ENCODE measurements at places on chromosomes 16 and 17. TPM values are rescaled to one million over a fixed set of nuclear protein-coding genes. Genes with fewer than 3 reads are reported as not detected.

The SLC16A3 gene
- total RNA-seq: 27.8 TPM

The APOBR gene
- total RNA-seq: 0.14 TPM

The C16orf92 gene
- not detected for total RNA-seq

The TNFRSF13B gene
- not detected for total RNA-seq

The MGAT5B gene
- total RNA-seq: 3.0 TPM

The PPM1E gene
- 1.1 TPM for total RNA-seq

The ITGAX gene
- total RNA-seq: not detected

The ADAP2 gene
- 2.6 TPM for total RNA-seq

The SSTR5 gene
- 1.8 TPM for total RNA-seq

The GRN gene
- 236 TPM for total RNA-seq

The MYADML2 gene
- total RNA-seq: not detected

The SAP30BP gene
- 89.3 TPM for total RNA-seq

The AARSD1 gene
- total RNA-seq: 37.0 TPM

The IL17C gene
- not detected for total RNA-seq

The CD300LG gene
- not detected for total RNA-seq

The CBFA2T3 gene
- 8.9 TPM for total RNA-seq

The AANAT gene
- total RNA-seq: not detected

The ALOX15 gene
- total RNA-seq: 2.1 TPM

The PRR15L gene
- total RNA-seq: 32.5 TPM

The RND2 gene
- 7.1 TPM for total RNA-seq

The USP43 gene
- 6.6 TPM for total RNA-seq

The KRT25 gene
- not detected for total RNA-seq

The METTL26 gene
- total RNA-seq: 74.4 TPM

The NTHL1 gene
- total RNA-seq: 18.1 TPM

The CMTM1 gene
- total RNA-seq: 8.4 TPM

The USH1G gene
- total RNA-seq: 0.56 TPM

The HBA2 gene
- not detected for total RNA-seq

The SPATA22 gene
- total RNA-seq: not detected

The MT4 gene
- not detected for total RNA-seq

The NRN1L gene
- 0.80 TPM for total RNA-seq

The XYLT1 gene
- 14.9 TPM for total RNA-seq

The JPH3 gene
- 27.5 TPM for total RNA-seq

The OTOP3 gene
- 1.3 TPM for total RNA-seq

The MLYCD gene
- 6.4 TPM for total RNA-seq

The NGFR gene
- total RNA-seq: 41.3 TPM

The CCL8 gene
- total RNA-seq: not detected

The PRSS21 gene
- total RNA-seq: not detected
